ENCODE measurements at places on chromosomes 4 and X.

- DNase-seq, result no peak
Observed at GRCh38 chr4:182126603-182127002, 116.6 kb upstream of the TENM3 start.

- peak; percentile 30 for DNase-seq
Observed at GRCh38 chr4:139815778-139816601, 150.4 kb downstream of the MGST2 start.

GRCh38 chr4:165201806-165202205 is 5.6 kb upstream of the KLHL2 start:
- no peak for DNase-seq

- DNase-seq, result no peak
Observed at GRCh38 chr4:182140547-182140946, 102.7 kb upstream of the TENM3 start.

- no peak for DNase-seq
Observed at GRCh38 chr4:475962-476361, 23.0 kb downstream of the ZNF721 start.

DNA sequence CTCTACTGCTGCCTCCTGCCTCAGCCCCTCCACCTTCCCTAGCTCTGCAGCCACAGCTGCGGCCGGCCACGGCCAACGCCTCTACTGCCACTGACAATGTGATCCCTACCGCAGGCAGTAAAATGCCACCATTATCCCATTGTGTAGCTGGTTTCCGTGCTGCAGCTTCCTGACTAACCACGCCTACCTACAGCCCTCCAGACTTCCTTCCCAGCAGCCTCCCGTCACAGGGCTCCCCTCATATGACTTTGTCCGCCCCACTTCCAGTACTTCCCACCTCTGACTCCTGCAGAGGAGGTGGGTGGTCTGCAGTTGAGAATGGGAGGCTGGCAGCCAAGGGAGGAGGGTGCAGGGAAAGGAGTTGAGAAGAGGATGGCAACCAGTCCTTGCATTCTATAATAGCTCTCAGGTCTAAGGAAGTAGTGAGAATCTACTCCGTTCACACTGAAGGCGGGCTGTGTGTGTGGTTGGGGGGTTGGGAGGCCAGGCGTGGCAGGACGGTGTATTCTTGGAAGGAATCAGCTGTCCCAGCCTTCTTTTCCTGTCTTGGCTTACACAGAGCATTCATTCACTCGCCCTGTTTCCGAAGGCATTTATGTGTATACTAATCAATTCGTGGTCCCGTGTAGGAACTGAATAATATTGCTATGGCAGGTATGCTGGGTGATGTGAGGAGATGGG is 33.1 kb upstream of the USP51 start:
- DNase-seq, result no peak

GRCh38 chrX:33840176-33840575 is 291.9 kb downstream of the FAM47A start:
- DNase-seq, result no peak

GRCh38 chr4:153676984-153677383 is 7.1 kb upstream of the TLR2 start:
- DNase-seq, result no peak

DNA sequence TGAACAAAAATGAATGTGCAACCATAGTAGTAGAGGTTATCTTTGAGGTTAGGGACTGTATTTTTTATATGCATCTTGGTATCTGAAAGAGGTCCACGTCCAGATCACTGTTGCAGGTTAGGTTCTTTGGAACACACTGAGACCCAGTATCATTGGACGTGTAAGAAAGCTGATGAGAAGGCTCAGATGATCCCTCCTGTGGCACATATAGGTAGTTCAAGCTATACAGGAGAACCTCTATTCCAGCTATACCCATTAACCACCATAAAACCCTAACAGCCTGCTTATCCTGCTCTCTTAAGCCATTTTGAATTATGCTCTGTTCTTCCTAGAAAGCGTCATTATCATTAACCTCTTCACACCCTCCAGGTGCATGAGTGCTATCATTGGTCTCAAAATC is 930.7 kb upstream of the HS3ST1 start:
- DNase-seq, result no peak

GRCh38 chr4:86594559-86595425 is 677 bp downstream of the PTPN13 start:
- no peak for DNase-seq

- no peak for DNase-seq
Observed at GRCh38 chr4:159600061-159600460, 497.2 kb downstream of the RAPGEF2 start.

- no peak for DNase-seq
Observed at GRCh38 chrX:47878198-47878597, 41.5 kb downstream of the ZNF81 start.

DNA sequence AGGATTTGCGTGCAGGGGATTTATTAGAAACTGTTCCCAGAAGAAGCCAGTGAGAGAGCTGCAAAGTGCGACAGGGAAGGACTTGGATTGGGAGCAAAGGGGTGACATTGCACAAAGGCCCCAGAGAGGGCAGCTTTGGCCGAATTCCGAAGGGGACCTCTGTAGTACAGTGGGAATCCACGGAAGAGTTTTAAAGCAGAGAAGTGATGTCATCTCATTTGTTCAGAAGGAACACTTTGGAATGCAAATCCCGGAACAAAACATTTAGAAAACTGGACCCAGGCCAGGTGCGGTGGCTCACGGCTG is 71.7 kb downstream of the FAM184B start:
- DNase-seq, result no peak

- DNase-seq, result no peak
Observed at GRCh38 chrX:45505214-45505613, 304.5 kb upstream of the DIPK2B start.

DNA sequence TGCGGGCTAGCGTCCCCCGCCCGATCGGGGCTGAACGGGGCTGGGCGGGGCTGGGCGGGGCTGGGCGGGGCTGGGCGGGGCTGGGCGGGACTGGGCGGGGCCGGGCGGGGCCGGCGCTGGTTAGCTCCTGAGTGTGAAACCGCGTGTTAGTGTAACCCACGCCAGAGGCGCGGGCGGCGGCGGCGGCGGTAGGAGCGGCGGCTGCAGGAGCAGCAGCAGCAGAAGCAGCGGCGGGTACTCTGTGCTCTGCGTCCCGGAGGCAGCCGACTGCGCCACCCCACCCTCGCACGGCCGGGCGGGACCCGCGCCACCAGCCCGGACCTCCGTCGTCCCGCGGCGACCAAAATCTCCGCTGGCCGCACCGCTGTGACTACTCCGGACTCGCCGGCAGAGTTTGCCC is 128.1 kb downstream of the LAS1L start:
- no peak for DNase-seq

GRCh38 chrX:120790118-120790517 is 85.5 kb downstream of the CT47B1 start:
- no peak for DNase-seq

DNA sequence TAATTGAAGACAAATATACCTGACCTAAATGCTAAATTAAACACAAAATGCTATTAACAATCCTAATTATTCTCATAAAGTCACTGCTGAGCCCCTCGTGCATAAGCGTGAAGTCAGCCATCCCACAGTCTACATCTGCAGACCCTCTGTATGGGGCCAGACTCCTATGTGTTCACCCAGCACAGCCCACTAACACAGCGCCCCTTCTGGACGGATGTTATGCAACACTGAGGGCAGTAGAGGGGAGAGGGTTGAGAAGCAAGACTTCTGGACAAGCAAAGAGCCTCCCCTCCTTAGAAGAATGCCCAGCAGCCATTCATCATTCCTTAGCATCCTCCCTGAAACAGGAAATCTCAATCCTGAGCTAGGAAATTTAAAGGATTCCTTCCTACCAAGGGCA is 7.9 kb downstream of the TRPC3 start:
- DNase-seq, result no peak

DNA sequence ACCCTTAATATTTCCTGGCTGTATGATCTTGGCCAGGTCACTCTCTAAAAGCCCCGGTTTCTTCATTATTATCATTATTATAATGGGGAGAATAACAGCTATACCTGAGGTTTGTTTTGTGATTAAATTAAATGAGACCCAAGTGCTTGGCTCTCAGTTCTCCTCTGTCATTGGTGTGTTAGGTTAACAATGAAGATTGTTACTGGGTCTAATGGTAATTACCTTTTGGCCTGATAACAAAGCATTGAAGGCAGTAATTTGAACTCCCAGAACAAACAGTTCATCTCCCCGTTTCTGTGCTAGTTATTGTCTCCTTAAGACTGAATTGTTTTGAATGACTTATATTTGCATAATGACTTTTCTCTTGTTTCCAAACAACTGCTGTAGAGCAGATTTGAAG is 6.8 kb upstream of the ANAPC4 start:
- no peak for DNase-seq

DNA sequence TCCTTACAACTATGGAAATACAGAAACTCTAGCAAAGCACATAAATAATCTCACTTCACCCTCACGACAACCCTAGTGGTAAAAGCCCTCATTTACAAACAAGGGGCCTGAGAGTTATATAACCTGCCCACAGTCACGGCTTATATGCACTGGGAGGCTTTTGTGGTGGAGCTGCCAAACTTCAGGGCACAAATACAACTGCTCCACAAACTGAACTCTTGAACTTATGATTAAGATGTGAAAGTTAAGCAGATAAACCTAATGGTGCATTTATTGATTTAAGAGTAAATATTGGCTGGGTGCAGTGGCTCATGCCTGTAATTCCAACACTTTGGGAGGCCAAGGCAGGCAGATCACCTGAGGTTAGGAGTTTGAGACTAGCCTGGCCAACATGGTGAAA is 19.0 kb downstream of the SLC2A9 start:
- no peak for DNase-seq

DNA sequence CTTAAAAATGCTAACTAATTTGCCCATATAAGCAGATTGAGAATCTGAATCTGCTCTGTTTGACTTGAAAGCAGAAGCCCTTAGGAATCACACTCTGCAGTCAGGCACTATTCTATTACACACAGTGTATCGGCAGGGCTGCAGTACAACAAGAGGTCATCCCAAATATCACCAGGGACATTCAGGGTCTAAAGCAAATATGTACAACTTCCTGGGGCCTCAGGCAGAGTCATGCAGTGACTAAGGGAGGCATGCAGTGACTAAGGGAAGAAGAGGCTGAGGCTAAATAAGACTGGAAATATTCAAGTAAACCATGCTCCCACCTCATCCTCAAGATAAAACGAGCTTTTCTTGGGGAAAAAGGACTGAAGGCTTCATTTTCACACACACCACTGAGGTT is 20.9 kb downstream of the MAPK10 start:
- no peak for DNase-seq

All from thoracic aorta (tissue), 2 donors.